ENCODE measurements at places on chromosomes 1 and 21.

DNA sequence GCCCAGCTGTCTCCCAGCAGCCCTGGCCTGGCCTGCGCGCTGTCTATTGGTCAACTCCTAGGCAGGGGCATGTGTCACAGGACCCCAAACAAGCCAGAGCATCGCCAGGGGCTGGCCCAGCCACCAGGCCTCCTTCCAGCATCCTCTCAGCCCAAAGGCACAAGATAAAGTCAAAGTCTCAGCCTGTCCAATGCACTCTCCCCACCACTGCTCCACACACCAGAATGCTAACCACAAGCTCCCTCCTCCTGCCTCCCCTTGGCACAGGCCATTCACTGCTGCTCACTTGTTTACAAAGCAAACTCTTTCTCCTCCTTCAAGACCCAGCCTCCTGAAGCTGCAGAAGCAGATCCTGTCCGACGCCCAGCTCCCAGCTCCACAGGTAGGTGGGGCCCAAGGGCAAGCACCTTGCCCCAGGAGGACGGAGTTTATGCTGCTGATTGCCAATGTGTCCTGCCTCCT, 133.4 kb downstream of the DMRTB1 start:
- DNase-seq = peak; percentile 86

DNA sequence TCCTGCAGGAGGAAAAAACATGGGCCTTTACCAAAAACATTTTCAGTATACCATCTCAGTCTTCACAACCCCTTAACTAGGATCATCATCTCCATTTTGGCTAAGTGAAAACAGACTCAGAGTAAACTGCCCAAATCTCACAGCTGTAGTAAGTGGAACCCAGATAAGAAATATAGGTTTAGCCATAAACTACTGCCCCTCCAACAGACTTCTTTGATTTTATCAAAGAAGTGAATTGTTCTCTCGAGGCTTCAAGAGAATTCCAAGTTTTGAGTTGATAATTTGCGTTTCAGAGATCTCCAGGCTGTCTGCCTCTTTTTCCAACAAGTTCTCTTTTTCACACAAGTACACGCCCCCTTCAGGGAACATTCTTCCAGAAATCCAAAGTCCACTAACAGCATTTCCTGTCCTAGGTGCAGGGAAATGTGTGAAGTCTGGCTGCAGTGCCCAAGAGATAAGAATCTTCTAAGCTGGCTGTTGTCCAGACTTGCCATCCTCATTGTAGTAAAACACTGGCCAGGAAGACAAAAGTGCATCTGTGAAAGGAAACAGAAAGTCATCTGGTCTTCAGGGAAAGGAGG, 30.8 kb downstream of the RNF19B start:
- DNase-seq = peak; percentile 78

GRCh38 chr1:173255214-173255813, 48.2 kb upstream of the TNFSF4 start:
- peak; percentile 42 for DNase-seq

- no peak for DNase-seq
These were observed at the start of gene LORICRIN for GRCh38 chr1:153259387-153259786. Gene LORICRIN (plus strand): TSS chr1:153259687. CDS start chr1:153260950, 1,263 bp downstream.

- DNase-seq = no peak
These were observed 99.2 kb downstream of the PHTF1 start for GRCh38 chr1:113660088-113660487.

- DNase-seq = no peak
These were observed 5.6 kb downstream of the KIFAP3 start for GRCh38 chr1:170068923-170069322.

DNA sequence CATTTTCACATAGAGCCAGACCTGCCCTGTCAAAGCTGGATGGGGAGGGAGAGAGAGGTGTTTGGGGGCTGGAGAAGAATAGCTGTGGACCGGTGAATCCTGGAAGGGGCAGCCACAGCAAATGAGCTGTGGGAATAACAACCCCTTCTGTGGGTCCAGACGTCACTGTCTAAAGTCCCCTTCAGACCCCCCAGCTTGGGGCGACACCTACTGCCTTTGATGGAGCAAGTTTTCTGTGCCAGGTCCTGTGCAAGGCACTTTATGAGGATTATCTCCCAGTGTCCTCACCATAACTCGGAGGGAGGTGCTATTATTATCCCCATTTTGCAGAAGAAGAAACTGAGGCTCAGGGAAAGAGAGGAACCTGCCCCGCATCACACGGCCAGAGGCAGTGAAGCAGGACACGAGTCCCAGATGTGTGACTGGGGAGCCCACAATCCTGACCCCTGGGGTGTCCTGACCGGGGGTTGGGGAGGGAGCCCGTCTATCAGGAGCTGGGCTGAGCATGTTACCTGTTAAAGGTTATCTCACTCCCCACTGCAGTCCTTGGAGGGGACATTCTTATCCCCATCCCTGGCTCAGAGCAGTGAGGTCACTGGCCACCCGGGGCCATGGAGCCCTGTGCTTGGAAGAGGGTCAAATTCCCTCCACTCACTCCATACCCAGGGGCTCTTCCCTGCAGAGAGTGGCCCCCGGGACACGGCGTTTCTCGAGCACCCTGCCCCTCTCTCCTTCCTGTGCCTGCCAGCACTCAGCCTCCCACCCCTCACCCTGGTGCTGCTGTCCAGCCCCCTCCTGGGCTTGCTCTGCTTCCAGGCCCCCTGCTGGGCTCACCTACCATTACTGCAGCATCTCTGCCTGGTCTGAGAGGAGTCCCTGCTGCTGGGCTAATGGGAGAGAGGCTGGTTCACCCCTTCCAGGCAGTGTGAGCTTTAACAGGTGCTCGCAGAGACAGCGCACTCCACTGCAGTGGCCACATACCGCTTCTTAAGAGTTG, 132.9 kb downstream of the PTPRU start:
- no peak for DNase-seq

DNA sequence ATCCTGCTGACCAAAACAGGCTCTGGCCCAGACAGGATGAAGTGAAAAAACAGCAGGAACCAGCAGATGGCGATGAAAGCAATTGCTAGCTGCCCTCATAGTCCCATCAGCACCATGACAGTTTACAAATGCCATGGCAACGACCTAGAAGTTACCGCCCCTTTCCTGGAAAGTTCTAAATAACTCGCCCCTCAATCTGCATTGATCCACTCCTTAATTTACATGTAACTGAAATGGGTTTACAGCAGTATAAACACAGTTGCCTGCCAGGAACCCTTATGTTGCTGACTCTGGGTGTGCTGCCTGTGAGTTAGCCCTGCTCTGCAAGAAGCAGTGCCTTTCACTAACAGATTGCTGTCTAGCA, 65.5 kb upstream of the CR1L start:
- DNase-seq = peak; percentile 36

GRCh38 chr1:203700901-203701300, 64.1 kb upstream of the LAX1 start:
- DNase-seq = no peak

GRCh38 chr1:67687649-67688048, 2.6 kb downstream of the GADD45A start:
- DNase-seq = no peak

GRCh38 chr1:221839321-221839720, 97.4 kb upstream of the DUSP10 start:
- DNase-seq = no peak

DNA sequence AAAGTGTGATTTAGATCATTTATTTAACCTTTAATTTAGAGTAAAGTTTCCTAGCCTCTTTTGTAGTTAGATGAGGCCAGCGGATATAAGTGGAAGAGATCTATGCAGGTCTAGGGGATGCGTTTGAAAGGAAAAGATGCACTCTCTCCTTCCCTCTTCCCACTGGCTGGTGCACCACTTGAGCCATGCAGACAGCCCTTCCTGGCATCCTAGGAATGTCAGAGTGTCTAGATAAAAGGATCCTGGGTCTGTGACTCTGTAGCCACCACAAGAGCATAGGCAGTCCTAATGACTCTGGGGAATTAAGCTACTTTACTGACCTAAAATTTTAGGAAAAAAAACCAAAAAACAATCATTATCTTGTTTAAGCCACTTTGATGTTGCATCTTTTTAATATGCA, 16.0 kb upstream of the STUM start:
- DNase-seq = no peak

DNA sequence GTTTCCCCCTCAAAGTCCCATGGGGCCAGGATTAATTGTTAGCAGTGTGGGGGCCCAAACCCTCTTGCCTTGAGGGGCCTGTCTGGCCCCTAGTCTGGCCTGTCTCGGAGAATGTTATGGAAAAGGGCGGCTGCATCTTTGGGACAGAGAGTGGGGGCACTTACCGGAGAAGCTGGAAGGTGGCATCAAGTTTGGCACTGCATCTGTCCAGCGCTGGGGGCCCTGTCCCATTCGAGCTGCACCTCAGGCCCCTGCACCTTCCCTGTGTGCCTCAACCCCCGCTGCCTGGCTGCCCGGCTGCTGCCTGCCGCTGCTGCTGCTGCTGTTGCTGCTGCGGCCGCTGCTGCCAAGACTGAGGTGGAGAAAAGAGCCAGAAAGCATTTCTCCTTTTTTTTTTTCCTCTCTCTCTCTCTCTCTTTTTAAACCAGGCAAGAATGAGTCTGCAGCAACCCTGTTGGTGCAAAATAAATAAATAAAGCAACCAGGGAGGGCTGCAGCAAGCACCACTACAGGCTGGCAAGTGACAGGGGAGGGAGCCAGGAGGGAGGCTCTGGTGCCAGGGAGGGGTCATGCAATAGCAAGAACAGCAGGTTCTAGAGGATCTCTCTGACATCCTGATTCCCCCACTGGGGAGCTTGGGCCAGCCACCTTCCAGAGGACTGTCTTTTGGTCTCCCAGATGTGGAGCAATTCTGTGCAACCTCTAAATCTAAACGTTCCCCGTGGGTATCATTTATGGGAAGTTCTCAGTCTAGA, at the start of gene LINGO4:
LINGO4 (minus strand) TSS at position 354 of the 755 bp plus-strand sequence. CDS start 2,715 bp downstream, outside the sequence.
- no peak for DNase-seq

DNA sequence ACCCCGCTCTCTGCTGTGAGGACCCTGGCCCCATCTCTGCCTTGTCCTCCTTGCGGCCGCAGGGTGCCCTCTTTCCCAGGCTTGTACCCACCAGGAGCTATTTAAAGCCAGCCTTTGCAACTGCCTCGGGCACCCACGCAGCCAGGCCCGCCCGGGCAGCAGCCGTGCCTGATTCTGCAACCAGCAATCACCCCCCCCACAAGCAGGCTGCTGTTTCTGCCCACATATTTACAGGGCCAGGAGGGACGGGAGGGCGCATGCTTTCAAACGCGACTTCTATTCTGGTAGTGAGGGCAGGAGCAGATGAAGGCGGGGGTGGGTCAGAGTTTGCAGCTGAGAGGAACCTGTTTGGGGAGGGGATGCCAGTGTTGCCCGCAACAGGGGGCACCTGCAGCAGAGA, 13.6 kb downstream of the GABRD start:
- no peak for DNase-seq

GRCh38 chr1:182240085-182240484, 151.5 kb downstream of the GLUL start:
- DNase-seq = no peak

- no peak for DNase-seq
These were observed 182.1 kb upstream of the ADAMTS5 start for GRCh38 chr21:27149034-27149433.

DNA sequence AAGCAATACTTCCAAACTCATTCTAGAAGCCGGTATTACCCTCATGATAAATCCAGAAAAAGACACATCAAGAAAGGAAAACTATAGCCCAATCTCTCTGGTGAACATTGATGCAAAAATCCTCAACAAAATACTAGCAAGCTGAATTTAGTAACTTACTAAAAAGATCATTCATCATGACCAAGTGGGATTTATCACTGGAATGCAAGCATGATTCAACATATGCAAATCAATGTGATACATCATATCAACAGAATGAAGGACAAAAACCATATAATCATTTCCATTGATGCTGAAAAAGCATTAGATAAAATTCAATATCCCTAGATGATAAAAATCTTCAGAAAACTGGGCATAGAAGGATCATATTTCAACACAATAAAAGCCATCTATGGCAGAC, 402.9 kb downstream of the TGFB2 start:
- DNase-seq = no peak

GRCh38 chr1:37868466-37868865, 9.1 kb upstream of the MTF1 start:
- no peak for DNase-seq

GRCh38 chr1:4452701-4453100, 201.7 kb upstream of the AJAP1 start:
- DNase-seq = no peak

- no peak for DNase-seq
These were observed 40.1 kb downstream of the PTPRC start for GRCh38 chr1:198678901-198679329.

DNA sequence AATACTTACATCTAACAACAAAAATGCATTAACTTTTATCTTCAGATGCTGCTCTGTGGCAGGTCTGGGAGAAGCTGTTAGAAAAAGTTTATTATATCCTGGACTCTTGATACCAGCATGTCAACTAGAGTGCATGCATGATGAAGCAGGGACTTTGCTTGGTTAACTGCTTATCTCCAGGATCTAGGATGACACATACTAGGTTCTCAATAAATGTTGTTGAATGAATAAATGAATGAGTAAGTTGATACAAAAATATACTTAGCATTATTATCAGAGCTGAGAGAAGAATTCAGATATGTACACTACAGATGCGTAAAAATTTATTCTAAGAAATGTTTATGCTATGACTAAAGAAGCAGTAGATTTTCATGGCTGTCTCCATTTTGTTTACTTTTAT, 304.3 kb downstream of the LTN1 start:
- DNase-seq = no peak

DNA sequence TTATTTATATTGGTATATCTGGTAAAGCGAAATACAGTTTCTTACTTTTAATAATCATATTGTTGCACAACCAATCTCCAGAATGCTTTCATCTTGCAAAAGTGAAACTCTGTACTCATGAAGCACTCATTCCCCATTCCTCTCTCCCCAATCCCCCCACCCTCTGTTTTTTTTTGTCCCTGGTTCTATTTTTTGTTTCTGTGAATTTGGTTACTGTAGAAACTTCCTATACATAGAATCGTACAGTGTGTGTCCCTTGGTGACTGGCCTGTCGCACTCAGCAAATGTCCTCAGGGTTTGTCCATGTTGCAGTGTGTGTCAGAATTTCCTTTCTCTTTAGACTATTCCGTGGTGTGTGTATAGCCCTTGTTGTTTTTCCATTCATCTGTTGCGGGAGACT, 7.9 kb upstream of the NLRP3 start:
- DNase-seq = no peak

GRCh38 chr21:45899317-45900033, 82.1 kb upstream of the COL6A1 start:
- DNase-seq = no peak

All from stomach (tissue), 19 donors.